Skeletal muscle tissue (tissue), 5 donors: ENCODE measurements at places on chromosomes 6 and 20. TPM values are rescaled to one million over a fixed set of nuclear protein-coding genes. Genes with fewer than 3 reads are reported as not detected.

Gene GGTLC1
- not detected for total RNA-seq

Gene LGSN
- not detected for total RNA-seq

Gene ZNF311
- 1.6 TPM for total RNA-seq

Gene SEMG1
- not detected for total RNA-seq
